ENCODE measurements at places on chromosomes 12 and 14.

GRCh38 chr14:51576879-51577278 lies 74.8 kb upstream of the FRMD6 start:
- no peak for DNase-seq

- no peak for DNase-seq
These were observed 22.4 kb downstream of the ANKRD9 start for GRCh38 chr14:102487204-102487577.

- no peak for DNase-seq
These were observed 203.0 kb upstream of the SFSWAP start for GRCh38 chr12:131507881-131508280.

DNA sequence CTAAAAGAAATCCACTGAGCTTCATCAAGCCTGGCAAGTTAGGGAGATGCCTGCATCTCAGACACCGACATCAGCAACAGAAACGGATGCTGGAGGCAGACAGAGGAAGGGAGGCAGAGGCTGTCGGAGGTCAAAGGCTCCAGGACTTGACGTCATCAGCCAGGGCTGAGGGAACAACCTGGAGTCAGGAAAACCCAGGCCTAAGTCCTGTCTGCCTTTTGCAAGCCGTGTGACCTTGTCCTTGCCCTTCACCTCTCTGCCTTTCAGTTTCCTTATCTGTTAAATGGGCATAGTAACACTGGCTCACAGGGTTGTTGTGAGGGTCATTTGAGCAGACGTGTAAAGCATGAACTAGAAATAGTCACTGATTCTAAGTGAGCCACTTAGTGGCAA lies 194.2 kb downstream of the BCL11B start:
- DNase-seq = no peak

DNA sequence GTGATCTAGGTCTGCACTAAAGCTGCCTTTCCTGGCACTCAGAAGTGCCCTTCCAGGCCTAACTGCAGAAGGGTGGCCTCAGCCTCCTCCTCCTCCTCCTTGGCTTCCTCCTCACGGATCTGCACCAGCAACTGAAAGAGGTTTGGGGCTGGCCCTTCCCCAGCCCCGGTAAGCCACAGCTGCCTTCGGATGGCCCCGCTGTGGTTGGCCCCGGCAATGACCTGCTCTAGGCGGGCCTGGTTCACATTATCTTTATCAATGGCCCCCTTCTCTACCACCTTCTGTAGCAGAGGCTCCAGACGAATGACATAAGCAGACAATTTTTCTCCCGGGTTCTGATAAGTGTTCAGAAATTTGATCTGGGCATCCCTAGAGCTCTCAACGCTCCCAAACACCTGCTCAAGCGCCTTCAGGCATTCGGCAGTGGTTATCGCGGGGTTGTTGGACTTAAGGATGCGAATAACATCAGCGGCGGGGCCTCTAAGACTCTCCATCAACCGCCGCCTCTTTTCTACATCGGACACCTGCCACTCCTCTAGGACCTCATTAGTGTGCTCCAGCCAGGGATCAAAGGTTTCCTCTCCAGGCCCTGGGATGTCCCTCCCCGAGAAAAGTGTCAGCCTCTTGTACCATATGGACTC lies 1.5 kb downstream of the PNMA1 start:
- no peak for DNase-seq

DNA sequence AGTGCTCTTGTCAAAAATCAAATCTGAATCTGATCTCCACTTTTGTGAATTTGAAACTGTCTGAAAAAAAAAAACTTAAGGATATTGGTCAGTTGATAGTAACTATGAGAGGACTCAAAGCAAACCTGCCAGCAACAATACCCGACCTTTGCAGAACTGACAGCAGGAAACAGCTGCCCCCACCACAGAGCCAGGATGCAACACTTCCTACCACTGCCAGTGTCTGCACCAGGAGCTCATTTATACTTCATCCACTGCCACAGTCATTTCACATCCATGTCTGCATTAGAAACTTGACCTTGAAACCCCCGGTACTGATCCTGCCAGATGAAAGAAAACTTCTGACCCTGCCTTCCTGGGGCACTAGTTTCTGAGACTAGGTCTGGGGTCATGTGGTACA lies 27.4 kb upstream of the RXYLT1 start:
- peak; percentile 50 for DNase-seq

GRCh38 chr14:33475623-33476022 lies 475.3 kb downstream of the EGLN3 start:
- DNase-seq = peak; percentile 17

DNA sequence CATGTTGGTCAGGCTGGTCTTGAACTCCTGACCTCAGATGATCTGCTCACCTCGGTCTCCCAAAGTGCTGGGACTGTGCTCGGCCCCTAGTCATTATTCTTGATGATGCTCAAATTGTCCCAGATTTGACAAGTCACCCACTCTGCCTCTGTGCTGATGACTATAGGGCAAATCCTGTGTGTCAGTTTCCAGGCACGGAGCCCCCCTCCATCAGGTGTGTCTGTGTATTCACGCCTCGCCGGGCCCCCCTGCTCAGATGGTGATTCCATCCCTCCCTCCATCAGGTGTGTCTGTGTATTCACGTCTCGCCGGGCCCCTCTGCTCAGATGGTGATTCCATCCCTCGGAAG lies 4.3 kb upstream of the GPR132 start:
- DNase-seq = no peak

DNA sequence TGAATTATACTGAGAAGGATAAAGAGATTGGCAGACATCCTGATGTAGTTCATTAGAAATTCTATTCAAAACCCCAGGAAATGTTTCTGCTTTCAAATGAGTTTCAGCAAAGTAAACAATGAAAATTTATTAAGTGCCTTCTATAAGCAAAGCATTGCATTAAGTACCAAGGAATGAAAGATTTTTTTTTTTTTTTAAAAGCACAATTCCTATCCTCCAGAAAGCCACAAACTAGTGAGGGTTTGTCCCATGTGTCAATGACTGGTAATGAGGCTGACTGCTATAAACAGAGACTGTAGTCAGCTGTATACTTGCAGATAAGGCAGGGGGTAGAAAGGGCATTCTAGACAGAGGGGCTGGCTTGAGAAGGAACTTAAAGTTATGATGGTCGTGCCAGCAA lies 6.7 kb downstream of the ANO4 start:
- no peak for DNase-seq

DNA sequence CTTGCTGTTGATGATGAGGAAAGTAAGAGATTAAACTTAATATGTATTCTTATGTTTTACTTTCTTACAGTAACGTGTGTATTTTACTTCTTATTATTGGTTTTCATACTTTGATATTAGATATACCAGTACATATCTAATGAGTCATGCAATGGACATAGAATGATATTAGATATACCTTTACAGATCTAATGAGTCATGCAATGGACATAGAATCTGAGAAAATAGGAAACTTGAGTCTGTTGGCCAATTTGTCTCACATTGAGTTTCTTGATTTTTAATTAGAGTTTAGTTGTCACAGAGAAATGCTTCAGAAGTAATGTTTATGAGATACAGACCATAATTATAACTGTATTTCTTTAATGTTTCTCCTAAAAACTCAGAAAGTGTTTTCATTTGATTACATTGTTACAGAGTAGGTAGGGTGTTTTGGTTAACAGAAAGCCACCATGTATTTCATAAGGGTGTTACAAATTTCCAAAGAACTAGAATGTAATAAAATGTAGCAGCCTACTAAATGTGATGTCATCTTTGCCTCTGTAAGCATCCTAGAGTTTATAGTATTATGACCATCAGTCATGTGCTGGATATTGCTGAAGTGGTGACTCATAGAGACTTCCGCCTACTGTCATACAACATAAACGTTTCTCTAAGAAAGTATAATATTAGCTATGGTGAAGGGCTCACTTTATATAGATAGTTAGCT lies 3.0 kb downstream of the GAS2L3 start:
- no peak for DNase-seq

DNA sequence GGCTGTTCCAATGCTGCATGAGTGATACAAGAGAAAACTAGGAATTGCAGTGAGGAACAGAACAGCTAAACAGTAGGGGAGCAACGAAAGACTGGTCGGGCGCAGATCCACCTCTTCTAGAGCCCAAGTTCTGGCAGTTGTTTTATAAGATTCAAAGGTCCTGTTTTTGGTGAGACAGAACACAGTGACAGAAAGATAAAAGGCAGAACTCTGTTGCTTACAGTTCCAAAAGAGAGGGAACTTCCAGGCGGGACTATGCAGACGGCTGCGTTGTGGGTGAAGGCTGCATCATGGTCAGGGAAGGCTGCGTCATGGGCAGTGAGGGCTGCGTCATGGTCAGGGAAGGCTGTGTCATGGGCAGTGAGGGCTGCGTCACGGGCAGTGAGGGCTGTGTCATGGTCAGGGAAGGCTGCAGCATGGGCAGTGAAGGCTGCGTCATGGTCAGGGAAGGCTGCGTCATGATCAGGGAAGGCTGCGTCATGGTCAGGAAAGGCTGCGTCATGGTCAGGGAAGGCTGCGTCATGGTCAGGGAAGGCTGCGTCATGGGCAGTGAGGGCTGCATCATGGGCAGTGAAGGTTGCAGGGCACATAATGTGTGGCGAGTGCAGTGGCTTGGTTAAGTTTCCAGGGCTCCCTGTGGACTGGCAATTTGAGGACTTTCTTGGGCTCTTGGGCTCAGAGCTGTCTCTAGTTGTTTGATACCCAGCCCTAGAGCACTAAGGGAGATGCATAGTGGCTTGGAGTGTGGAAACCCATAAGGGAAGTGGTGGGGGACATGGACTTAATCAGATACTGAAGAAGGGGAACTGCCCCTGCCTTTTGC lies 619.9 kb downstream of the AACS start:
- no peak for DNase-seq

DNA sequence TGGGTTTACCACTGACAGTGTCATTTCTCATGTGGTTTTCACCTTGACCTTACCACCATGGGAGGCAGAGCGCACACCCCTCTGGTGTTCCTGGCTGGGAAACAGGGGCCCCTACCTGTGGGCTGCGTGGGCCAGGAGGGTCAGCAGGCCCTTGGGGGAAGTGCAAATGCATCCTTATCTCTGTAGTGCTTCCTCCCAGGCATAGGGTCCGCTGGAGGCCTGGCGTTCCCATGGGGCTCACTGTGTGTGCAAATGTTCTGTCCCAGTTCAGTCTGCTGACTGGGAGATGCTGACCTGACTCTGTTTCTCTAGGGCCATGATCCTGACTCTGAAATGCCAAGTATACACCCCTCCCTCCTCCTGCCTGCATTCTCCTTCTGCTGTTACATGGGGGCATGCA lies 81.3 kb downstream of the SLC25A47 start:
- no peak for DNase-seq

- DNase-seq = no peak
These were observed at the start of gene MGAT4C for GRCh38 chr12:86256163-86256562. TSS of gene MGAT4C (minus strand) at chr12:86256391.

DNA sequence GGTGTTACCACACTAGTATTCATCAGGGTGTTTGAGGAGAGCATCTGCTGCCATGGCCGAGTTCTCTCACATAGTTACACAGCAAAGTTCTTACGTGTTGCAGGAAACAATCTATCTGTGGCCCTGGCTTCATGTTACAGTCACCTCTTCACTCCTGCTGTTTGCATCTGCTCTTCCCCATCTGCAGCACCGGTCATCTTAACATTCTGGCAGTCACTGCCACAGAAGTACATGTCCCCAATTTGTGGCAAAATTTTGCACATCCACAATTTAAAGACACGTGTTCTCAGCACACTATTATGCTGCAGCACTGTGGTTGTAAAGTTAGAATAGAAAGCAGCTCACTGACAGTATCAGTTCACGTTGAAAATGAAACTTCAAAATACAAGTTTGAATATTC lies 23.2 kb downstream of the MAPK1IP1L start:
- DNase-seq = no peak

DNA sequence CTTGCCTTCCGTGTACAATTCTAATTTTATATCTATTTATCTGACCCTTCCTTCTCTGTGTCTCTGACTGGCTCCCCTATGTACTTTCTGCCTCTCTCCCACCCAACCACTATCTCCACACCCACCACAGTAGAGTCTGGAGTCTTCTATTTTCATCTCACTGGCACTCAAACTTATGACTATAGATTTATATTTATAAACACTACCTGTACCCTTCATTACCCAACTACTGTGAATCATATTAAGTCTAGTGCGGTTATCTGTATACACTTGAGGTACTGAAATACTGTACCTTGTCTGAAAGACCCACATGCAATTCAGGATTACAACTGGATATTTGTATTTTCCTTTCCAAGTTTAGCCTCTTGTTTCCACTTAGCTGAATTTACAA lies 36.1 kb downstream of the ATP2B1 start:
- DNase-seq = no peak

DNA sequence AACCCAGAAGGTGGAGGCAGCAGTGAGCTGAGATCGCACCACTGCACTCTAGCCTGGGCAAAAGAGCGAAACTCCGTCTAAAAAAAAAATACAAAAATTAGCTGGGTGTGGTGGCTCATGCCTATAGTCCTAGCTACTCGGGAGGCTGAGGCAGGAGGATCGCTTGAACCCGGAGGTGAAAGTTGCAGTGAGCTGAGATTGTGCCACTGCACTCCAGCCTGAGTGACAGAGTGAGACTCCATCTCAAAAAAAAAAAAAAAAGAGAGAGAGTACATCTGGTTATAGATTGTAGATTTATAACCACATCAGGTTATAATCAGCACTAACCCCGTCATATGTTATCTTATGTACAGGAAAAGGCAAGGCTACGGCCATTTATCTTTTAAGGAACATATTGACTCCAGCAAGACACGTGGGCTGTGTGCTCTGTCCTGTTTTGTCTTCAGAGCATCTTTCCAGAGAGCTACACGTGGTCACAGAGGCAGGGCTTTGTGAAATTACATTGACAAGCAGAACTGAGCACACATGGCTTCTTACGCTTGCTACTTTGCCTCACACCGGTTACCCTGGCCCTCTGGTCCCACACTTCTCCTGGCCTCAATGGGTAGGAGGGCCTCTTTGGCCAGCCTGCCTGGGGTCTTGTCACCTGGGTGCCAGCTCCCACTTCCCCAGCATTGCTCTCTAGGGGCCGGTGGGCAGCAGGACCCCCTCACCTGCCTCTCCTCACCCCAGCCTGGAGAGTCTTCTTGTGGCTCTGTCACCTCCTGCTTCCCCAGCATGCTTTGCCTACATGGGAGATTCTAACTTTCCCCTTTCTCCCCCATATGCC lies 6.8 kb upstream of the DYNC1H1 start:
- DNase-seq = no peak

- peak; percentile 24 for DNase-seq
These were observed 12.3 kb upstream of the PARP11 start for GRCh38 chr12:3885277-3886094.

GRCh38 chr12:128930606-128931005 lies 77.3 kb downstream of the GLT1D1 start:
- no peak for DNase-seq

- DNase-seq = peak; percentile 39
These were observed 12.2 kb downstream of the DEGS2 start for GRCh38 chr14:100147181-100147631.

GRCh38 chr14:22448035-22448904 lies 140.8 kb downstream of the DAD1 start:
- DNase-seq = peak; percentile 34

- no peak for DNase-seq
These were observed 35.6 kb downstream of the SYNE3 start for GRCh38 chr14:95480887-95481226.
